GM04504 (cell line): ENCODE measurements at places on chromosomes 7 and 10.

- DNase-seq: no peak
Observed at GRCh38 chr7:80597875-80598274, 40.6 kb upstream of the CD36 start.

DNA sequence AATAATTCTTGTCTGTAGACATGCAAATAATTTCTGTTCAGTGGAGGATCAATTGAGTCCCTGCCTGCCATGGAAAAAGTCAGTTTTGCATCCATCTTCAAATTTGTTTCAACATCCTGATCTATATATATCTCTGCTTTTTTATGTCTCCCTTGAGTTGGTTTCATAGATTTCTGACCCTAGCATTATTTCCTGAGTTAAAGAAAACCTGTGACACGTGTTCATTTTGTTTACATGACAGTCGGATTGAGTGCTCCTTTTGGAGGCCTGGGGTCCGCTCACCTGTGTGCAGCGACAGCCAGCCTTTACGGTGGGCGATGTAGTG, 674 bp downstream of the MRPS24 start:
- DNase-seq: no peak

GRCh38 chr7:105655067-105655466, 73.8 kb upstream of the EFCAB10 start:
- no peak for DNase-seq

GRCh38 chr7:16933296-16934279, 51.8 kb upstream of the AGR3 start:
- no peak for DNase-seq

DNA sequence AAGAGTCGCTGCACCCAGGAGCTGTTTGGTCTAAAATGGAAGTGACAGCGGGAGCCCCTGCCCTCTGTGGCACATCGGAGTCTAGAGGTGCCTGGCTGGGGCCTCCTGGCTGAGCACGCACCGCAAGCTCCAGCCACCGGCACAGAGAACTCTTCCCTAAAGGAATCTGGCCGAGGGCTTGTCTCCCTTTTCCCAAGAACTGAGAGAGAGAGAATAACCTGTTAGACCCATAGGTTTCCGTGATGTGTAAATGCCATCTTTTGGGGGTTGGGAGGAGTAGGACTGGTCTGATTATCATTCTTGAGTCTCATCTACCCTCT, 47.3 kb downstream of the PROSER2 start:
- DNase-seq: no peak

DNA sequence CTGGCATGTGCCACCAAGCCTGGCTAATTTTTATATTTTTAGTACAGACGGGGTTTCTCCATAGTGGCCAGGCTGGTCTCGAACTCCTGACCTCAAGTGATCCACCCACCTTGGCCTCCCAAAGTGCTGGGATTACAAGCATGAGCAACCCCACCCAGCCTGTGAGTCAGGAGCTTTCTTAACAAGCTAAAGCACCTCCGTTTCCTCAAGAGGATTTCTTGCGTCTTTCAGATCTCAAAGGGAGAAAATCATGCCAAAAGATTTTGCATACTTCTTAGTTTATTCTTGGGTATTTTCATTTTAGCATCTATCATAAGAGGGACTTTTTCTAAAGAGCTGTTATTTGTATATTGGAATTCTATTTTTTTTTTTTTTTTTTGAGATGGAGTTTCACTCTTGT, 47.9 kb upstream of the FOXK1 start:
- DNase-seq: no peak
